ENCODE measurements at places on chromosomes 7 and 10.

DNA sequence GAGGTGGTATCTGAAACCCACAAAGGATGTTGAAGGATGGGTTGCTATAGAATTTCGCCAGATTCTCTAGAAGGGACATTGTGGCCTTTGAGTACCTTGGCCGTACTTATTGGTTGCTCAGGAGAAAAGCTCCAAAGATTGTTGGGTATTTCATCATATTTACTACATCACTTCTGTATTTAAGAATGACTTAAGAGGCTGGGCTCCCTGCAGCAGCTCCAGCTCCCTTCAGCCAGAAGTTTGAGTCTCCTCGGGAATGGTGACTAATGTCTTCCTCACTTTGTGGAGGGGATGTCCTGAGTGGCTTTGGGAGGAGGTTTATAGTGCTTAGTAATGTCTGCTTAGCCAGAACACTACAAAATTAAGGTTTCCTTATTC lies 18.1 kb downstream of the MINDY4 start:
- no peak for DNase-seq

DNA sequence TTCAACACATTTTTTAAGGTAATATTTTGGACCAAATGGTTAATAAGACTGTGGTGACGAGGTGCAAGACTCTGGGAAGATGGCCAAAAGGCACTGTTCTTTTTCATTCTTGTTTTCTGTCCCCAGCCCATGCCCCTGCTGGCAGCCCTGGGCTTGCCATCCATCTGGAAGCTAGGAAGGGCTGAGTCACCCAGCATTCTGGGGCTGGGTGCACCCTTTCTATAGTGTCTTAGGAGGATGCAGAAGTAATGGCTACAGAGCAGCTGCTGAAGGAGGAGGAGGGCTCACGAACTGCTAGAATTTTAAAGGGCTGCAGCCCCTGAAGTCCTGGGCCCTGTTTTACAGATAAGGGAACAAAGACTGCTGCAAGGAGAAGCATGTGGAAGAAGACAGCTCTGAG lies 42.8 kb upstream of the ZNF32 start:
- DNase-seq: no peak

DNA sequence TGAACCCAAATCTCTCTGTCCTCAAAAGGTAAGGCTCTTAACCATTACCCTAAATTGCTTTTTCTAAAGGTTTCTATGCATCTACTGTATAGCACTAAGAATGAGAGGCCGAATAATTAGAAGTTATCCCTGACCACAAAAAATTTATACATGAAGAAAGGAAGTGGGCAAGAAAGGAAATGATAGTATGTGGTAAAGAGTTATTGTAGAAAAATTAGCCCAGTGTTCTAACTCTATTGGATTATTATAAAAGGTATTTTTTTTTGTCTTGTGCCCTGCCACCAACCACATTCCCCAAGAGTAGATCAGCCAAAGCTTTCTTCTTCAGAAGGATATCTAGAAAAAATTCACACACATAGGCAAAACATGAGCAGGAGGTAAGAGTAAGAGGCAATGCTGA lies 45.4 kb downstream of the DKK1 start:
- no peak for DNase-seq

DNA sequence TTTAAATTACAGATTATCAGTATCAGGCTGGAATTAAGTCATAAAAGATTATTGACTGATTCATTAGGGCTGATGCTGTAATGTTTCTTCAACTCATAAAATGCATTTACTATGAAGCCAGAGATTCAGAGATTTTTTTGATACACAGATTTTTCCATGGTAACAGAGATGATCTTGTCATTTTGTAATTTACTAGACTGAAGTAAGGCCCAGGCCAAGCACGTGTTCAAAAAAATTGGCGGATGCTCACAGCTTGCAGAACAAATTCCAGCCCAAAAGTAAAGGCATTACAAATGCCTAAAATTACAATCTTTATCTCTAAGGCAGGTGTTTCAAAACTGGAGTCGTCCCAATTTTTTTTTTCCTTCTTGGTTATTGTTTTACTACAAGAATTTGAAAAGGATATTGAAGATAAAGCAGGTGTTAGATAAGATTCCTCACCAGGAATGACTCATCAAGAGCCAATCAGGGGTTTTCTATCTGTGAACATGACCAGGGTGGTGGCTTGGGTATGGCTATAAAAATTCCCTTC lies 78.4 kb upstream of the MEOX2 start:
- DNase-seq: no peak

DNA sequence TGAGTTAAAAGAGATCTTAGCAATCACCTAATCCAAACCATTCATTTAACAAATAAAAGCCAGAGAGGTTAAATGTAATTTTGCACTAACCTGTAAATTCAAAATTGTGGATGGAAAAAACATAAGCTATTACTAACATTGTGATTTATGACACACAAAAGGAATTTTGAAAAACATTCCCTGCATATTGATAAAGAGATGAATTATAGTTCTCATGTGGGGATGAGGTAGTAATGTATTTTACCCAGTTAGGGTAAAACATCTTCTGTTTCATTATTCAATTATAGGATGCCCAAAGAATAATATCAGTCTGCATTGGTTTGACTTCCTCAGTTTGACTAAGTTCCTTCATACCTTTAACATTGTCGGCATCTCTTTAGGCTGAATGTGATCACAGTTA lies 561.3 kb downstream of the PHTF2 start:
- no peak for DNase-seq

GRCh38 chr7:30521532-30521931 lies 16.9 kb upstream of the GGCT start:
- DNase-seq: no peak

GRCh38 chr10:53140506-53140905 lies 367.9 kb upstream of the MBL2 start:
- no peak for DNase-seq

DNA sequence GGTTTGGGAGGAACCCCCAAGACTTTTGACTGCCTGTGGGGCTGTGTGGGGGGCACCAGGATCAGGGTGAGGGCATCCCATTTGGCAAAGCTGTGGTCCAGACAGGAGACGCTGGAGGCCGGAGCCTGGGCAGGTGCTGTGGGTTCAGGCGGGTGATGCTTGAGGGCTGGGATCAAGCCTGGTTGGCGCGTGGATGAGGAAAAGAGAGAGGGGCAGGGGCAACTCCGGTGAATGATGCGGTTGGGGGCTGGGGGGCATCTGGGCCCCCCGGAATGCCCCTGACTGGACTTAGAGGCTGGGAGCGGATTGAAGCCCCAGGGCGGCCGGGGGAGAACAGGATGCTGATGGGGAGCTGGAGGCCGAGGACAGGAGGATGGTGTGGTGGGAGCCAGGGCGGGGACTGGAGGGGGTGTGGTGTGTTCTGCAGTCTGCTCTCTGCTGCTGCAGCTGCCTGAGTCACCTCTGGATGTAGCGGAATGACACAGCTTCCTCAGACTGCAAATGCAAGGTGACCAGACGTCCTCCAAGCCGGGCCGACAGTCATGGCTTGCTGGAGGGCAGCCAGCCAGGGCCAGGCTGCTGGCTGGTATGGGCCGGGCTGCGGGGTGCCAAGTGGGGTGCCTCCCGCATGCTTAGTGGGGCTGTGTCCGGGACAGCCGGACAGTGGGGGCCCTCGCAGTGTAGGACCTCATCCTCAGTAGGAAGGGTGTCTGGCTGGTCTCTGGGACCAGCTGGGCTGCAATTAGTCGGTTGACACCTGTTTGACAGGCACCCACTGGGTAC lies 3.2 kb downstream of the MAFK start:
- DNase-seq: no peak

DNA sequence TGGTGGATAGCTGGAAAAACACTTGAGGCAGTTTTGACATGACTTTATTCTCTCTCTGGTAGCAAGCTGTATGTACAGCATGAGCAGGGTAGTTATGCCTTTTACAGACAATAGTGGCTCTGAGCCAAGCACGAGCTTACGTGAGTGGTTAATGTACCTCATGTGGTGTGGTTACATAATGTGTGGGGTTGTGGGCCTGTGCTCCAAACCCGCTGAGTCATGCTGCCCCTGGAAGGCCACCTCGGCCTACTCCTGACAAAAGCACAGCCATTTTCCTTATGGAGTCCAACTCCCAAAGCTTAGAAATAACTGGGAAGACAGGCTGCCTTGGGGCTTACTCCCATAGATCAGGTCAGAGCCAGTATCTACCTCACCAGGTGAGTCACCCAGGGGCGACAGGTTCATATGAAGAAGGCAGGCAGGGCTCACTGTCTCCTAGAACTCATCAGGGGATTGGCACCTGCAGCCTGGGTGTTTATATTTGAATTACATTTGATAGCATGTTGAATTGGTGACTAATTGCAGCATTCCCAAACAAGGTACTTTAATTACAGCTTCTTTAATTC lies 404.5 kb downstream of the ADRA2A start:
- DNase-seq: no peak

DNA sequence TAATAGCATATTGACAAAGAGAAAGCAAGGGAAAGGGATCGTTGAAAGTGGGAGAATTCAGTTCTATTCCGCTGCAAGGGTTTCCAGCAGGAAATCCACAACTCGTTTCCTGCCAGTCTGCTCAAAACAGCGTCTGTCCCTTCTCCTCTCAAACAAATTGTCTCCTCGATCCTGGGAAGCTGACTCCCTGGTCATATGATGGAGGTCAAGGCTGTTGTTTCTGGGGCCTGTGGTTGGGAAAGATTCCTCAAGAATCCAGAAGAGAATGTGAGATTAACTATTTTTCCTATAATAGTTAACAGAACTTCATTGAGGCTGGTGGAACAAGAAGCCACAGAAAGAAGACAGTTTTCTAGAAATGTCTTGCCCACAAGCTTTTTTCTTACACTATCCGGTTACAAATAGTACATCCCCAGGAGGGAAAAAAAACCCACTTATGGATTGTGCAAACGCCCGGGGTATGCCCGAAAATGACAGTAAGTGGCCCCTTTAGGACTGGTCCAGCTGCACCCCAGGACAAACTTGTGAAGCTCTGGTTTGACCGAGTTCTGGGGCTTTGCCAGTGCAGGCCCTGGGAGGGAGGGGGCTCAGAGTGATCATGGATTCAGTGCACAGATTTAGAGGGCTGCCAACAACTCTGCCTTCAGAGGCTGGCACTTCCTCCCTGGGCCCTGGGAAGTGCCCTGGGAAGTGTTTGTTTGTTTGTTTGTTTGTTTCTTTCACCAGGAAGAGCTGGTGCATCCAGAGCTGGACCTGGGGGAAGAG lies 49.4 kb upstream of the CTBP2 start:
- DNase-seq: peak; percentile 24

GRCh38 chr7:1228545-1229201 lies 4.0 kb upstream of the UNCX start:
- DNase-seq: no peak

DNA sequence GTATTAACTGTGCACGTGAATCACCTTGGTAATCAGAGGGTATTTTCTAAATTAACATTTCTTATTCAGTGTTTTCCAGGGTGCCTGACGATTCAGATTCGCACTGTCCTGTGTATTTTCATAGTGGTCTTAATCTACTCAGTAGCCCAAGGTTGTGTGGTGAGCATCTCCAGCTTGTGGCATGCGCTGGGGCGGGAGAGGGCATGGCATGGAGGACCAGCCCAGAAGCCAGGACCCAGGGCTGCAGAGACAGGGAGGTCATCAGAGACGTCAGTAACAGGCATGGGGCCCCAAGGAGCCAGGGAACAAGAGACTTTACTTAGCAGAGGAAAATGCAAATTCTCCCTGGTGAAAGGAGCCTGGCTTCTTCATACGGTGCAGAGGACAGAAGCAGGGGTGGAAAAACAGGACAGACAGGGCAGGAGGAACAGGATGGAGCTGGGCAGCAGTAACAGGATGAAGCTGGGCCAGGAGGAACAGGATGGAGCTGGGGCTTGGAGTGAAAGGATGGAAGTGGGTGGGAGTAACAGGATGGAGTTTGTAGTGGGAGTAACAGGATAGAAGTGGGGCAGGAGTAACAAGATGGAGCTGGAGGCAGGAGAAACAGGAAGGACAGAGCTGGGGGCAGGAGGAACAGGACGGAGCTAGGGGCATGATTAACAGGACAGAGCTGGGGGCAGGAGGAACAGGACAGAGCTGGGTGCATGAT lies 110.9 kb downstream of the ADCY1 start:
- DNase-seq: no peak

- DNase-seq: no peak
These were observed 21.1 kb downstream of the MKRN1 start for GRCh38 chr7:140458201-140458600.

DNA sequence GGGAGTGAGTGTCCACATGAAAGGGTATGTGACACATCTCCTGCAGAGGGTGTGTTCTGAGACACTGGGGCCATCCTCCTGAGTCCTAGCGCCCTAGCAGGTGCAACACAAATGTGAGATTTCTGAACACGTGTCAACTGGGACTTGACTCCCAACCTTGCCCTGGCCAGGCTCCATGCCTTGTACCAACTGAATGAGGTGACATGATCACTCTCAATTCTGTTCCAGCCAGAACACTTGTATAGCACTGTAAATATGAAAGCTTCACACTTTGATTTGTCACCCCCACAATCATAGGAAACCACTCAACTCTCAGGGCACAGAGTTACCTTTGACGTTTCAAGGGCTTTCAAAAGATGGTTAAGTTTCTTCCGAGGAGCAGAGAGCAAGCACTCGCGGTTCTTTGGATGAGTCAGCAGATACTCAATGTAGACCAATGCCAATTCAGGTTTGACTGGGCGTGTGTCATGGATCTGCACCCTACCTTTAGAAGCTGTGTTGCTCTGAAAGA lies 48.6 kb downstream of the NCAPG2 start:
- DNase-seq: no peak

All from nucleus accumbens (tissue), 56 donors.